ENCODE measurements at places on chromosomes 3 and 15.

- DNase-seq = no peak
Measured at GRCh38 chr15:98785807-98786621, 137.7 kb downstream of the IGF1R start.

DNA sequence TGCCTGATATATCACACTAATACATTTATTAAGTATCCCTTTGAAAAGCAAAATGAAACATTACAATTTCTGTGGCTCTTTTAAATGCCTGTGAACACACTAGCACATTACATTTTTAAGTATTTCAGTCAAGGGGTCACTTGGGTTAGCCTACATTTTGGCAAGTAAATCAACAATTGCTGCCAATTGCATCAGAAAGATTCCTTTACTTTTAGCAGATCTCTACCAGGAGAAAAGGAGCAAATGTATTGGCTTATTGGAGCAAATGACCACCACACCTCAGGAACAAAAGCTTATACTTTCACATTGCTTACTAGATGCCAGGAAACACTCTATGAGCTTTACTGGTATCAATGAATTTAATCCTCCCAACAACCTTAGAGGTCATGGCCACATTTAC lies 947.1 kb downstream of the FHIT start:
- DNase-seq = no peak

- no peak for DNase-seq
Measured at GRCh38 chr3:82676356-82677026, 915.0 kb upstream of the GBE1 start.

DNA sequence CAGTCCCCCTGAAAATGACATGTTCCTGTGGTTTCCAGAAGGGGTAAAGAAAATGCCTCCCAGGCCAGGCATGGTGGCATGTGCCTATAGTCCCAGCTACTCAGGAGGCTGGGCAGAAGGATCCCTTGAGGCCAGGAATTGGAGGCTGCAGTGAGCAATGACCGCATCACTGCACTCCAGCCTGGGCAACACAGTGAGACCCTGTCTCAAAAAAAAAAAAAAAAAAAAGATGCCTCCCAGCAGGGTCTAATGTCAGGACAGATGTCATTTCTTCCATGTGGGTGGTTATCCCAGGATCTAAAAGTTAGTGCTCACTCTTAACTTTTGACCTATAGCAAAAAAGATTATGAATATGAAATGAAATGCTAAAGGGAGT lies 13.4 kb downstream of the LCMT2 start:
- no peak for DNase-seq

DNA sequence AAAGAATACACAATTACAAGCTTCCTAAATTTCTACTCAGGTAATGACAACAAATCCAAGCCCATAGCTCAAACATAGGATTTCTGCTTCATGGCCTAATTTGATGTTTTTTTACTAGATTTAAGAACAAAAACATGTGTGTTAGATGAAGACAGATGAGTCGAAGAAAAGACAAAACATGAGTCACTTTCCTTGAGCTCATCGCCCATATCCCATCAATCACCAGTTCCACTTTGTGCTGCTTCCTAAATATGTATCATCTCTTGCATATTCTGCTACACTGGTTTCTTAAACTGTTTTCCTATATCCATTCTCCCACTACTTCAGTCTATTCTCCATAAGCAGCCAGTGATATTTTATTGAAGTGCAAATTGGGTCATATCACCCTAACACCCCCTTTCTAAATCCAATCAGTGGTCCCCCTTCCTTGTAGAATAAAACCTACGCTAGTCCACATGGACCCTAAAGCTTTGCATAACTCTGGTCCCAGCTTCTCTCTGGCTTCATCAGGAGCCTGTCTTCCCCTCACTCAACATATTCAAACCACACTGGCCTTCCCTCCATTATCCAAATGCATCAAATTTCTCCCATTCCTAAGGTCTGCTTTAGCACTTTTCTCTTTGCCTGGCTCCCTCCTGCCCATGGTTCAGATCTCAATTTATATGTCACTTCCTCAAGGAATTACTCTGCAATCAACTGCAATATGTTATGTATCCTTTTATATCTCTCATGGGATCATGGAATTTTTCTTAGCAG lies 1033.9 kb downstream of the FHIT start:
- DNase-seq = no peak

GRCh38 chr3:175325440-175325839 lies 466.3 kb downstream of the NAALADL2 start:
- DNase-seq = no peak

GRCh38 chr15:65535192-65535591 lies 4.9 kb downstream of the HACD3 start:
- DNase-seq = no peak

GRCh38 chr15:64476550-64476949 lies 16.2 kb downstream of the ZNF609 start:
- DNase-seq = no peak

GRCh38 chr3:100370756-100371155 lies 30.1 kb downstream of the TOMM70 start:
- DNase-seq = no peak

GRCh38 chr3:121750087-121750415 lies 510 bp upstream of the GOLGB1 start:
- no peak for DNase-seq

- DNase-seq = no peak
Measured at GRCh38 chr3:86695752-86696151, 295.2 kb downstream of the VGLL3 start.

DNA sequence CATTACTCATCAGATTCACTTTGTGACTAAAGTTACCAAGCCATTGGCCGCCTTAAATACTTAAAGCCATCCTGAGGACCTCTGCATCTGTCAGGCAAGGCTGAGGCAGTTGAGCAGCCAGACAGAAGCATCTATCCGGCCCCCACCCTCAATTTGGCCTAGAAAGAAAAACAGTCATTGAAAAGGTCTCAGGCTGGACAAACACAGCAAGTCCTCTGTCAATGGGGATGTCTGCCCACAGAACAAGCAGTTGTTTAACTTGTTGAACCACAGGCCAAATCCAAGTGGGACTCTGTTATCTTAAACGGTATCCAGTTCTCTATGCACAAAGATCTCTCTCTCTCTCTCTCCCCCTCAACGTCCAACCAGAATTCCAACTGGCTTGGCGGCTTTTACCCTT lies 2.8 kb downstream of the ZIC4 start:
- DNase-seq = no peak

DNA sequence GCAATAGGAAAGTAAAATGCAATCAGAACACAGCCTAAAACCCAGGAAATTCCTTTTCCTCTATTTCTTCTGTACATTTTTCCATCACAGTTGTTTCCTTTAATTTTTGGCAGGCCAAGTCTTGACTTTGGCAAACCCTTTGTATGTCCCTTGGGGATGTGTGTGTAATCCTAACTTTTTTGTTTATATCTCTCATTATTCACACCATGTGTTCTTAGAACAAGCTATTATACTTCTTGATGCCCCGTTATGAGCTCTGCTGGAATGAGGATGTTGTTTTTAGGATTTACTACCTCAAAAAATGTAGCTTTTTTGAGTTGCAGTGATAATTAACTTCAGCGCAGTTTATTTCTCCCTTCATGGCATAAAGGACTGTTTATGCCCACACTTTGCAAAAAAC lies 123.4 kb downstream of the ABI3BP start:
- no peak for DNase-seq

- DNase-seq = no peak
Measured at GRCh38 chr3:138260611-138261010, 69.0 kb downstream of the NME9 start.

DNA sequence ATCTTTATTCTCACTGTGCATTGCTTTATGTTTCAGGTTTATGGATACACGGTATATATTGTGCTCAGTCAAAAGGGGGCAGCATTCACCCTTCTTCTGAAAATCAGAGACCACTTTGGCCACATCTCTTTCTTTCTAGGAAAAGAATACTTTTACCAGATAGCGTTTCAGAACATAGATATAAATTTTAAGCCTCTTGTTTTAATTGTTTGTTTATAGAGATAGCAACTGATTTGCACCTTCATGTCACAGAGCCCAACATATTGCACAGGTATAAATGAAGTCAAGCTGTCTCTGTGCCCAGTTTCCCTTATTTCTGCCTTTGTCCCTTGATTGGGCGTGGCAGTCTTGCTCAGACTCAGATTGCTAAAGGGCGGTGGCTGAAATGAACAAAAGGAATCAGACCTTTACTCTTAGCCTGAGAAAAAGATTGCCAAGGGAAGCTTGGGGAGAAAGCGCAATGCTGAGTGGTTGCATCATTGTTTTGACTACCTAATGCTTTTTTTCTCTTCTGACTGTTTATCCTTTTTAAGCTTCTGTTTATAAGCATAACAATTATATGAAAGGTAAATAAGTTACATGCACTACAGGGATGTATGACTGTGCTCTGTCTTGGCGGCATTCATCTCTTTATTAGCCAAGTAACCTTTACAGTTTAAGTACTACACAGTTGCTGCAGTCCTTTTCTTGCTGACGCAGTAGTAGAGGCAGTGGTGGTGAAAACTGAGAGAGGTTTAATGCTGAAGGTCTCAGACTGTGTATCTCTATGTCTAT lies 70.8 kb upstream of the ZBTB20 start:
- peak; percentile 21 for DNase-seq

- no peak for DNase-seq
Measured at GRCh38 chr3:48492461-48493202, 11.3 kb downstream of the SHISA5 start.

- DNase-seq = no peak
Measured at GRCh38 chr3:173799060-173799816, 401.7 kb downstream of the NLGN1 start.

DNA sequence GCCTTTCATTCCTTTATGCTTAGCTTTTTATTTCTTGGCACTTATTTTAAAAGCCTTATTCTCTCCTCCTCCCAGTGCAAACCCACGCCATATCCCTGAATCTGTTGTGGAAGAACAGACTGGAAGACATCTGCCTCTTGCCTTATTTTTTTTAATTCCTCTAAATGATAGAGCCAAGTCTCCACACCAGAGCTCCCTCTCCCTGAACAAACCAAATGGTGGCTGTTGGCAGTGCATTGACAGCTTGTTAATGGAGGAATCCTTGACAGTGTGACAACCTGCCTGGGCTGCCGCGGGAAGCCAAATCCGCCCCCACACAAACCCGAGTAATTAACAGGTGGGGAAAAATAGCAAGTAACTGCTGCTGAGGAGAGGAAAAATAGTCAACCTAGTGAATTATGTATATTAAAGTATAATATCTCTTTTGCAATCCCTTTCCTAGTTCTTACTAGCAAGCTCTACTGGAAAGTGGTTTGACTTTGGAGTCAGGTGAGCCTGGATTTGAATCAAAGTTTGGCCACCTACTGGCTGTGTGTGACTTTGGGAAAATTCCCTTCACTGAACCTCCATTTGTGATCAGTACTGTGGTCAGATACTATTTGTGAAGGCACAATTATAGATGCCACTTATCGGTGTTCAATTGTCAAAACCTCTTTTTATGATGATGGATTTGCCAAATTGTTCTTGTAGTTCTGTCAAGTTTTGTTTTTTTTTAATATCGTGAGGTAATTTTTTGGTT lies 589.6 kb downstream of the PDCD6IP start:
- DNase-seq = no peak

DNA sequence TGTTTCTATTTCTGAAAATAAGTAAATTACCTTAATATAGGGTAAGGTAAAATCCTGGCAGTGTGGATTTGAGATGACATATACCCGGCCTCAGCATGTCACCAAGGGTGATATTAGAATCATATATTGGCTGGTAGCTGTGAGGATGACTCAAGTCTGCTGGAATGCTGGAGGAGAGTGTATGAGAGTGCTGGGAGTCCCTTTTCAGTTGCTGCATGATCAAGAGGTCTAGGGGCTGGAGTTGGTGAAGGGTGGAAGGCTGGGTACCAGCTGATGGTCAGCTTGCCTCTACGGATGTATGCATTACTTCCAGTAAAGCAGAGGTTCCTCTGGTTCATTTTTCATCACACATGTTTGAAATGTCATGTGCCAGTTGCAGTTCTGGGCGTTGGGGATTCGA lies 40.6 kb downstream of the SLC25A26 start:
- no peak for DNase-seq

DNA sequence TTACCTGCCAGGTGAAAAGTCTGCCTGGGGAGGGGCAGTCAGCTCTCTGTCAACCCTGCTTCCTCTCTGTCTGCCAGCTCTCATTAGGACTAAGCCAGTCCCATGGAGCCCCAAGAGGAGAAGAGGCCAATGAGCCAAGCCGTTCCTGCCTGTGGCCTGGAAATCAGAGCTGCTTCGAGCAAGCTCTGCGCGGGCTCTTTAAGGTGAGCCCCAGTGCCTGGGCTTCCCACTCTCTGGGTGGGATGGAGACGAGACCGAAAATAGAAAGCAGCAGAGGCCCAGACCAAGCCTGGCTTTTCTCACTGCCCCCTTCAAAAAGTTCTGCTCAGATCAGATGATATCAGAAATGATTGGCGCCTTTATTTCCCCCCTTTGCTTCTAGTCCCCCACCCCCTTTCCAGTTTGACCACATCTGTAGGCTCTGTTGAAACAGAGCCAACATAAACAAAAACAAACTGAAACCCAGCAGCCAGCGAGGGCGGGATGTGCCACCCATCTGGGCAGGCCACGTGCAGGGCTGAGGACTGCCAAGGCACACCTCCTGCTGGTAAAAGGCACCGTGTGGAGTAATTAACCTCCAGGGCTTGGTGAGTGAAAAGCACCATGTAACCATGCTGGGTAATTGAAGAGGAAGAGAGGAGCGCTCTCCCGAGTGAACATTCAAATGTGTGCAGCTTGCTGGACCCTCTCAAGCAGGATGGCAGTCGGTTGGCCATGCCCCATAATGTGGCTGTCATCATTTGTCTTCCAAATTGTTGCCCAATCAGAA lies 471.0 kb upstream of the PROK2 start:
- no peak for DNase-seq

DNA sequence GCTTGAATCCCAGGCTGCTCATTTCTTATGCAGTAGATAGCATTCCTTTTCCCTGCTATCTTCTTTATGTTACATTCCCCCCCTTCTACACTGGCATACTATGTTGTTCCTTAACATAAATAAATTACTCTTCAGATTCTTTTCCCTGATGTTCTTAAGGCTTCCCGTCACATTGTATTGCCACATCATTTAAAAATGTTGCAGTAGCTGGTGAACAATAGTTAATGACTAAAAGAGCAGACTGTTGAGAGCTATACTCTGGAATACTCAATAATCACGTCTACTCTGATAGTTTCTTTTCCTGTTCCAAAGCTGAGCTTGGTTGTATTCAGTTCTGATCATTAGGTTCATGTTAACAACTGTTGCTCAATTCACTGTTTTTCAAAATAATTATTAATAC lies 219.9 kb downstream of the CHST2 start:
- DNase-seq = no peak

DNA sequence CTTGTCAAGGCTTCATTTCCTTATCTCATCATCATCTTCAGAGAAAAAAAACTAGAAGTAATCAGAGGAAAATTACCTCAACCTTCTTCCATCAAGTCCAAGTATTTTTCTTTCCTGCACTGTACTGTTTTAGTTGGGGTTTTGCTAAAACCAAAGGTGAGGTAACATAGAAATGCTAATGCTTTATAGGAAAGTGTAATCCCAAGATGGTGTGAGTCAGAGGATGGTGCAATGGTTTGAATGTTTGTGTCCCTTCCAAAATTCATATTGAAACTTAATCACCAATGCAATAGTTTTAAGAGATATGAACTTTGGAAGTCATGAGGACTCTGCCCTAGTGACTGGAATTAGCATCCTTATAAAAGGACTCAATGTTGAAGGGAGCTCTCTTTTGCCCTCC lies 79.5 kb downstream of the KBTBD8 start:
- DNase-seq = no peak
